ENCODE measurements at places on chromosomes 4 and X.

- DNase-seq, result no peak
These were observed 69.0 kb upstream of the SPANXN1 start for GRCh38 chrX:145178268-145178667.

DNA sequence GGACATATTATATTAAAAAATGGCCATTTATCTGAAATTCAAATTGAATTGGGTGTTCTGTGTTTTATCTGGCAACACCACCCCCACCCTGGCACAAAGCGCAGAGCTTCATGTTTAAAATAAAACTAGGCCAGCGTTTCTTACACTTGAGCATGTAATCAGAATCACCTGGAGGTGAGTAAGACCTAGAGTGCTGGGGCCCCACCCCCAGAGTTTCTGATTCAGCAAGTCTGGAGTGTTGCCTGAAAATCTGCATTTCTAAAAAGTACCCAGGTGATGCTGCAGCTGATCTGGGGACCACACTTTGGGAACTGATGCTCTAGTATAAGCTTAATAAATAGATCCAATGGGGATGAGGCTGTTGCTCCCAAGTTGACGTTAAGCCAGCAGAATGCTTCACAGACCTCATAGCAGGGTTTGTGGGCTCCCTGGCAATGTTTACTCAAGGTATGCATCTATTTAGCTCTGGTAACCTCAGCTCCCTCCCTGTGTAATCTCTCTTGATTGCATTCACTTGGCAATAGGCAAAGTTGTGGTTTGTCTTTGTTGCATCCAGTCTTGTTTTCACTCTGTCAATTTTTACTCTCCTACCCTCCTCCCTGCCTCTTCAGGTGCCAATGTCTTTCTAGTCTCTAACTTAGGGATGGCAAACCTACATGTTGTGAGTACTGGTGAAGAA lies 99.8 kb upstream of the TEX13D start:
- DNase-seq, result peak; percentile 17

DNA sequence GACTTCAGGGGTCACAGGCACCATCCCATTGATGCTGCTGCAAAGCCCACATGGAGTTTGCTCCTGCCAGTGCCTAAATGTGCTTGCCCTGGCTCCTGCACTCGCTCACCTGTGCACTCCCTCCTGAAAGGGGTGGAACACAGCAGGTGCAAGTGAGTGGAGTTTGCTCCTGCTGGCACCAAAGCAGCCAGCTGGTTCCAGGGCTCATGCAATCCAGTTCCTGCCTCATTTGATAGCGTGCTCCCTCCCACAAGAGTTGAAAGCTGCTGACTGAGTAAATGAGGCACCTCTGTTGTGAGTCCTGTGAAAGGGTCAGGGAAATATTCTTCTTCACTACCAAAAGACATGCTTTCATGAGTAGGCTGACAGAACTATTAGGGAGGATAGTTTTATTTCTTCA lies 30.5 kb downstream of the CXCL8 start:
- DNase-seq, result no peak

DNA sequence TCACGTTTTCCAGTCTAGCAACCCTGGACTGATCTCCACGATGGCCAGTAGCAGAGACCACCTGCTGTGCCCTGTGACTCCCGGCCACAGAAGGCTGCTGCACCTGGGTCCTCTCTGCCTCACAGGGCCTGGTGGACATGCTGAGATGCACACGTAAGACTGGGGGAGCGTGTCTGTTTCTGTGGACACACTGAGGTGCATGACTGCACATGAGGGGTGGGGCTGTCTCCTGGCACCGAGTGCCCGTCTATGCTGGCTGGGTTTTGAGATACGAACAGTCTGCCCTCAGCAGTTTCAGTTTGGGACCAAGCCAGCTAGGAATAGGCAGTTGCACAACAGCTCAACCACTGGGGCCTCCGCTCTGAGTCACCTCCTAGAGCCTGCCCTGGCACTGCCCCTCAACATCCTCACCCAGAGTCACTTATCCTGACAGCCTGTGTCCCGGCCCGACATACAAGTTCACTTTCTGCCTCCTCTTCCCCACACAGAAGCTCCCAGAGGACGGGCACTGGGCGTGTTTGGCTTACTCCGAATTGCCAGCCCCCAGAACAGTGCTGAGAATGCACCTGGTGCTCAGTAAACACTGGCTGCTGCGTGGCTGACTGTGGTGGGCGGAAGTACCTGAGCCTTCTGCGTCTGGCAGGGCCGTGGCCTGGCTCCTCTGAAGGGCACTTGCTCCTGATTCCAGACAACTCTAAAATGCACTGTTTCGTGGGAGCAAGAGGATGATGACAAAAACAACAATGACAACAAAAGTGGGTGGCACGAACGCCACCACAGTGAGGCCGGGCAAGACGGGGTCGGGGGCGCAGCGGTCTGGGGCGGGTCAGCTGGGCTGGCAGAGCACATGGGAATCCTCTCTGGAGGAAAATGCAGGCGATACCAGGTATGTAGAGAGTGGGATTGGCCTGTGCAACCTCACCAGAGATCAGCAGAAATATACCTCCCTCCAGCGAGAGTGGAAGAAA lies 30.9 kb downstream of the RNF212 start:
- DNase-seq, result peak; percentile 84

DNA sequence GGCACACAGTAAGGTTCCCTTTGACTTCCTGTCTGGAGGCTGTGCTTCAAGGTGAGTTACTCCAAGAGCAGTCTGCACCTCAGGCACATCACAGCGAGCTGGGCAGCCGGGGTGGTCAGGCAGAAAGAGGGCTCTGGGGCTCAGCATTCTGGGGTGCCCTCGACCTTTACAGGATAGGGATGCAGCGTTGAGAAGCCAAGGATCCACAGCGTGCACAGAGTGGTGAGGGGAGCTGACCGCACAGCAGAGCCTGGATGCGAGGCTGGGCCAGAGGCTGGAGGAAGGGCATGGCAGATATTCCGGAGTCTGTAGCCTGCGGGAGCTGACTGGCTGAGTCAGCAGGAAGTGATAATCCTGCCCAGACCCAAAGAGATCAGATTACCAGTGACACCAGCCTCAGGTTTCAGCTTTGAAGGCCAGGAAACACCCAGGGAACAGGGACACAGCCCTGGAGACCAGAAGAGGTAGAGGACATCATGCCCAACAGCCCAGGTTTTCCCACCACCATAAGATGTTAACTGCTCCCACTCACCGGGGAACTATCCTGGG lies 38.4 kb upstream of the PDLIM3 start:
- peak; percentile 88 for DNase-seq

DNA sequence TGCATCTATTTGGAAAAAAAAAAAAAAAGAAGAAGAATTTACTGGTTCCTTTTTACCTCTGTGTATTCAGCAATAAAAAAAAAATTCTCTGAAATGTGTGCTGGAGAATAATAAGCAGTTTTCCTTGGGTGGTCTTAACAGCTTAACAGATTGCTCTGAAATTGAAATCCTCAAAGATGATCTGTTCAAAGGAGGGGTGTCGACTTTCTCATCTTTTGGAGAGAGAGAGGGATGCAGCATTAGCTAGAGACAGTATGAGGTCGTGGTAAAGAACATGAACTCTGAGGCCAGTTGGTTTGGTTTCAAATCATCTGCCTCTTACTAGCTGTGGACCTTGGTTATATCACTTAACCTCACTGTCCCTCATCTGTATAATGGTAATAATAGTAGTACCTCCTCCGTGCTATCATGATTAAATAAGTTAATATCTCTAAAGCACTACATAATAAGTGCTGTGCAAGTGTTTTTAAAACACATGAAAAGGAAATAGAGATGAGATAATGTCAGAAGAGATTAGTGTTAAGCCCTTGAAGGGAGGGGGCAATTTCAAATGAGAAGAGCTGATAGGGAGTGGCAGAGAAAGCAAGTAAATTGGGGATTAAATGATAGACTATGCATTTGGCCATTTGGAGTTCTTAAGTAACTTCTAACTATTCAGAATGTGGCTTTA lies 109.9 kb upstream of the LIMCH1 start:
- DNase-seq, result no peak

DNA sequence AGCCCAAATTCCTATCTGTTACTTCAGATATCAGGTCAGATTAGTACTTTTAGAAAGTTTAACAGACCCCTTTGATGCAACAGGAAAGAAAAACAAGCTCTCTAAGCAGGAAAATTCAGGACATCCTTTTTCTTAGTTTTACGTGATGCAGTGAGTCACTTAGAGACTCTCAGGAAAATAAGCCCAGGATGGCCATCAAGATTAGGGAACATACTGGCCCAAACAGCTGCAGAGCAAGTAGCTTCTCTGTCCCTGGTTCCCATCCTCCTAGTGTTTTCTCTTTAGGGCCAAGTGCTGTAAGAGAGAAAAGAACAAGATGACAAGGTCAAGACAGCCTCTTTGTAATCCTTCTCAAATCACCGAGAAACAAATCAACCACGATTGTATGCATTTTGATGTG lies 219.1 kb downstream of the ZNF674 start:
- DNase-seq, result peak; percentile 33
